ENCODE measurements at places on chromosomes 4 and X.

- no peak for DNase-seq
Measured at GRCh38 chrX:12153317-12153716, 15.0 kb downstream of the FRMPD4 start.

DNA sequence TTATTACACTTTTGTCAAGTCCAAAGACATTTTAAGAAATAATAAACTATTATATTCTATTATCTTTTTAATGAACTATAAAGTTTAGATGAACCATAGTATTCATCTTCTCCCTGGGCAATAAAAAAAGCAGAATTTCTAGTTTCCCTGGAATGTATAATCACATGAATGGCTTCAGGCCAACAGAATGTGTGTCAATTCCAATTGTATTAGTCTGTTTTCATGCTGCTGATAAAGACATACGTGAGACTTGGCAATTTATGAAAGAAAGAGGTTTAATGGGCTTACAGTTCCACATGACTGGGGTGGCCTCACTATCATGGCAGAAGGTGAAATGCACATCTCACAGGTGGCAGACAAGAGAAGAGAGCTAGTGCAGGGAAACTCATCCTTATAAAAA, 70.7 kb upstream of the ANXA10 start:
- DNase-seq: no peak

DNA sequence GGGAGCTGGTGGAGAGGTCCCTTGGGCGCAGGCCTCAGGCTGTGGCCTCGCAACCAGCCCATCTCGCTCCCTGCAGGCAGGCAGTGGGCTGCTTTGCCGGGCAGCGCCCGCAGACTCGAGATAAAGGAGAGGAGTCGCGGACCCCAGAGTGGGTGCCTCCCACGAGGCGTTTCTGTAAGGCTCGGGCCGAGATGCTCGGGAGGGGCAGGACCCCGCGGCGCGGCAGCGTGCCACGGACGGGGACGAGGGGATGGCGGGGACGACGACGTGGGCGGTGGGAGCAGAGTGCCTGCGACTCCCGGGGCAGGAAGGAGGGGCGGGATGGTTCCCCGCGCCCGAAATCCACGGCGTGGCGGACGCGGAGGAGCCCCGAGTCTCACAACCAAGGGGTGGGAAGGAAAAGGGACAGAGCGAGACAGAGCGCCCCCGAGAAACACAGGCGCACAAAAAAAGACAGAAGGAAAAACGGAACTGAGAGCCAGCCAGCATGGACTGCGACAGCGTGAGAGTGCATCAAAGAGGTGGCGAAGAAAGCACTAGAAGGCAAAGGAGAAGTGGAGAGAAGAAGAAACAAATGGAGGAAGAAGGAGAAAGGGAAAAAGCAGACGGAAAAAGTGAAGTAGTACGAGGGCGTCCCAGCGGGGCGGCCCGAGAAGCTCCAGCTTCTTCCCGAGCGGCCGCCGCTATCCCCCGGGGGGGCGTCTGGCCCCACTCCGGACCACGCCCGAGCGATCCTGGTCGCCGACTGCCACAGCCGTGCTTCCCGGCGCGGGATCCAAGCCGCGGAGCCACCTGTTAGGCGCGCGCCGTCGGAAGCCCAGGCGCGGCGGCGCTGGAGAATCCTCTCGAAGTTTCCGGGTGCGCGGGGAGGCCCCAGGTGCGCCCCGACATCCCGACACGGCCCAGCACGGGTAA, 1.5 kb downstream of the BEND4 start:
- no peak for DNase-seq

- DNase-seq: no peak
Measured at GRCh38 chr4:53573696-53574095, 17.6 kb downstream of the LNX1 start.

- no peak for DNase-seq
Measured at GRCh38 chr4:78484574-78484973, 67.0 kb upstream of the ANXA3 start.

GRCh38 chr4:122412547-122412946, 33.7 kb downstream of the ADAD1 start:
- DNase-seq: no peak

- no peak for DNase-seq
Measured at GRCh38 chr4:182937268-182938204, 20.4 kb upstream of the DCTD start.

DNA sequence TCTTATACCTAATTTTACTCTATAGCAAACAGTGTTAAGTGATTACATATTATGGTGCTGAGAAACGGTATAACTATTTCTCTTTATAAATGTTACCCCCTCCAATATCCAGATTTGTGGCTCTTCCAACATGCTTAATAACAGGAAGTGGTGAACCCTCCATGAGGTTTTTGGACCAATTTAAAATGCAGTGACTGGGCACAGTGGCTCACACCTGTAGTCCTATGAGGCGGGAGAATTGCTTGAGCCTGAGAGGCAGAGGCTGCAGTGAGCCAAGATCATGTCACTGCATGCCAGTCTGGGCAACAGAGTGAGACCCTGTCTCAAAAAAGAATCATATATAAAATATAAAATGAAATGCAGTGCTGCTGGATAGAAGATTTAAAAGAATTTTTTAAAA, 137.3 kb downstream of the MGST2 start:
- DNase-seq: no peak

DNA sequence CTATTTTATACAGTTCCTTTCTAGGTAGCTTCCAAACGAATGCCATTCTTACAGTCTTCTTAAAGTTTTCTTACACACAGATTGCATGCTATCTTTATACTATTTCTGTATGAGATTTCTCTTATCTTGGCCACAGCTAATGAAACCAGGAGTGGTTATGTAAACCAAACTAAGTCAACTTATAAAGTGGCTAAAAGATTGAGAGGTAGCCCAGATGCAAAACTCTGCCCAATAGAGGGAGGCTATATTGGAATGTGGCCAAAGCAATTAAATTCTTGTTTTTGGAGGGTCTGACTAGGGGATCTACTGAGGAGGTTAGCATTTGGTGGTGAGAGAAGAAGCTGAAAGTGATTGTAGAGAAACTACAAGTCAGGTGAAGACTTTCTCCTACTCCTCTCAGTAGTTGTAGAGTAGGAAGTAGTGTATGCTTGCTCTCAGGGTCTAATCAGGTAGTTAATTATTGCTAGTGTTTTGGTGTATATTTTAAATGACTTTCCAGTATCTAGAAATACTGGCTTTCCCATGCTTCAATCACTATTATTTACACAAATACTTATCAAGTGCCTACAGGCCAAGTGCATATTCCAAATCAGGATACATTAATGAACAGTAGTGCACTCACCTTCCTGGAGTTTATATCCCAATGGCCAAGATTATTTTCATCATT, 104.2 kb upstream of the HPGD start:
- DNase-seq: no peak

GRCh38 chrX:18692541-18692940, 14.9 kb upstream of the PPEF1 start:
- DNase-seq: no peak

GRCh38 chr4:147899512-147899911, 167.6 kb downstream of the ARHGAP10 start:
- DNase-seq: no peak

DNA sequence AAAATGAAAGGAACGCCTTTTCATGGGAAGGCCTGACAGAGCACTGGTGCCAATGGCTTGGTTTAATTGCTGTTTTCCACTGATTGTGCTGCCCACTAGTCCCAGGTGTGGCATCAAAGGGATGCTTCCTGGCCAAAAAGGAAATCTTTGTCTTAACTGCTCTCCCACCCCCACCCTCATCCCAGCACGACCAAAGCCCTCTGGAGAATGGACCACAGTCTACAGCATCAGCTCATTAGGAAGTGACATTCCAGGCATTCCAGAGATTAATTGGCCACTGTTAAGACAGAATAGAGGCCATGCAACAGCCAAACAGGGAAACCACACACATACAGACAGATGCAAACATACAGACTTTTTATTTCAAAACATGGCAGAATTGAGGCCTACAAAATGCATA, 143.2 kb downstream of the LHFPL1 start:
- DNase-seq: no peak

- no peak for DNase-seq
Measured at GRCh38 chrX:24464498-24464835, 619 bp upstream of the PDK3 start.

GRCh38 chrX:28988246-28988645, 401.0 kb downstream of the IL1RAPL1 start:
- no peak for DNase-seq

DNA sequence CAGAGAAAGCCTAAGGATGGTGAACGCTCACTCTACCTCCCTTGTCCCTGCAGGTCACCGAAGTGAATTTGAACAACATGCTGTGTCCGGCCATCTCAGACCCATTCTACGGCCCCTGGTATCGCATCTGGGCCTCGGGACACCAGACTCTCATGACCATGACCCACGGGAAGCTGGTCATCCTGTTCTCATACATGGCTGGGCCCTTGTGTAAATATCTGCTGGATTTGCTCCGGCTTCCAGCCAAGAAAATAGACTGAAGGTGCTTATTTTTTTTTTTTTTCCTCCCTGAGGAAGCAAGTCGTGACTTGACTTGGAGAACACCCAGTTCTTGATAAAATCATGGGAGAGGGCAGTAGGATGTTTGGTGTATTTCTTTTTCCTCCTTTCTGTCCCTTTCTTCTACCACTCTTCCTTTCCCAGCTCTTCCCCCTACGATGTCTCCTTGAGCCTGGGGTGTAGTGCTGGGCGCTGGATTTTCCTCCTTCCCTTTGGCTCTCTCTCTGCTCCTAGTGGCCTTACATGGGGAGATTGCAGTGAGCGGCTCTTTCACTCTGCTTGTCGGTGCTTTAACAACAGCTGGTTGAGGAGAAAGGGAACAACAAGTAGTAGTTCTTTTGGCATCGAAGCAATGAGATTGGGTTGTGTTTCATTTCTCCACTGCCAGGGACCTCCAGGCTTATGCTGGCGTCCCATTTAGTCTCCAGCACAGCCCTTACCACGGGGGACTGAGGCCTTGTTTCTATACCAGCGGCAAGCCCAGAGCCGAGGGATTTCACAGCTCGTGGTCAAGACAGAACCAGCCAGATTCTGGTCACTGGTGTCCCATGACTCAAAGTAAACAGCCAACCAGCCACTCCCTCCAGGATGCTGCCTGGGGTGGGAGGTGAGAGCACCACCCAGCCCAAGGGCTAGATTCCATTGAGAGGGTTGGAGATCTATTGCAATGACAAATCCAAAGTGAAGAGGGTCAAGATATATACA, 144.4 kb downstream of the AMMECR1 start:
- DNase-seq: no peak

DNA sequence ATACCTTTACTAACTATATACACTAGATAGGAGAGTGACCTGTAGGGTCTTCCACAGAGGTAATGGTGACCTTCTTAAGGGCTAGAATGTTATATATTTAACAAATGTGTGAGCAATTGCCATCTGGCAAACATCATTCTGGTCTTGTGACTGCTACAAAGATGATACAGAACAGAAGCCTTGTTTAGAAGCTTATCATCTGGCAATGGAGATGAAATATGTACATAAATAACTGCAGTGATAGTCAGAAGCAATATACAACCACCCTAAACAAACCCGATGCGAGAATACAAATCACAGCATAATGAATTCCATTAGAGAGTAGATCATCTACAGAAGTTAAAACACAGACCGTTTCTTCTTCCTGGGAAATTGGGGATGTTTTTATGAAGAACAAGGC, 952.7 kb upstream of the SLIT2 start:
- DNase-seq: peak; percentile 45

DNA sequence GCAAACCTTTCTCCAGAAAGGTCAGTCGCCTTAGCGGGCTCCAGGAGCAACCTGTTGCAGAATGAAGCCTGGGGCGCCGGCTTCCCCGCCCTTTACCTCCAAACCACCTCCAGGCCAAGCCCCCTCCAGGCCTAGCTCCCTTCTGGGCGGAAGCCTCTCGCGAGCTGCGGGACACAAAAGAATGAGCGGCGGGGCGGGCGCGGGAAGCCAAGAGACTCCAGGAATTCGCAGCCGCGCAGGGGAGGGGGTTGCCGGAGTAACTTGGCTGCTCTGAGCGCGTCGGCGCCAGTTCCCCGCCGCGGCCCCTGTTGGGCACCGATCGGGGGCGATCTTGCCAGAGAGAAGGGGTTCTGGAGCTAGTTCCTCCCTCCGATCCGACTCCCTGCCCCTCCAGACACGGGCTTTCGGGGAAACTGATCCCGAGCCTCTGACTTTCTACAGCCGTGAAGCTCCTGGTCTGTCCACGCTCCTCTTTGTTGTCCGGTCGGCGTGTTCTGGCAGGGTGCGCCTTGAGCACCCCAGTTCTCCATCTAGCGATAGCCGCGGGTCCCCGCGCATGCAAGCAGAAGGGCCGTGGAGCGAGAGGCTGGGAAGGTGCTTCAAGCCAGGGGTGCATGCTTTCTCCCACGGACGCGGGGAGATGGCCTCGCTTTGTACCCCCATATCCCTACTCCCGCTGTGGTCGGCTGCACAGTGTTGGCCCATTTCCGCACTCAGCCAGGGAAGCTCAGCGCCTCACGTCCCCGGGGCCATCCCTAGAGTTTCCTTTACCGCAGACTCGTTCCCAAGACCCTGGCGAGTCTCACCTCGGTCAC, 1.2 kb downstream of the PROM1 start:
- no peak for DNase-seq

GRCh38 chr4:37928426-37929416, 31.5 kb upstream of the PTTG2 start:
- no peak for DNase-seq

GRCh38 chr4:141037446-141037845, 95.8 kb downstream of the RNF150 start:
- no peak for DNase-seq

- DNase-seq: no peak
Measured at GRCh38 chrX:107979534-107979933, 2.6 kb downstream of the TEX13B start.

DNA sequence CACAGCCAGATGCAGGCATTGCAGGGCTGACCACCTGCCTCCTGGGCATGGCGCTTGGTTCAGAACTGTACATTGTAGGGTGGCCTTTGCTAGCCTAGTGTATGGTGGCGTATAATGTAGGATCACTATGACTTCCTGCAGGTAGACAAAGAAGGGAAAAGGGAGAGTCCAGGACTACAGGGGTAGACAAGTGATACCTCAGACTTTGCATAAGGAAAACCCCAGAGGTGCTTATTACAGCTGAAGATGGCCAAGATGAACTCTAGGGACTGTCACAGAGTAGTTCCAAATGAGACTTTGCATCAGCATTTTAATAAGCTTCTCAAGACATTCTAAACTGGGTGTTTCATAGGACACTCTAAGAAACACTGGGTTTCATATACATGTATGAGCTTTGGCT, 116.4 kb upstream of the PUDP start:
- no peak for DNase-seq

DNA sequence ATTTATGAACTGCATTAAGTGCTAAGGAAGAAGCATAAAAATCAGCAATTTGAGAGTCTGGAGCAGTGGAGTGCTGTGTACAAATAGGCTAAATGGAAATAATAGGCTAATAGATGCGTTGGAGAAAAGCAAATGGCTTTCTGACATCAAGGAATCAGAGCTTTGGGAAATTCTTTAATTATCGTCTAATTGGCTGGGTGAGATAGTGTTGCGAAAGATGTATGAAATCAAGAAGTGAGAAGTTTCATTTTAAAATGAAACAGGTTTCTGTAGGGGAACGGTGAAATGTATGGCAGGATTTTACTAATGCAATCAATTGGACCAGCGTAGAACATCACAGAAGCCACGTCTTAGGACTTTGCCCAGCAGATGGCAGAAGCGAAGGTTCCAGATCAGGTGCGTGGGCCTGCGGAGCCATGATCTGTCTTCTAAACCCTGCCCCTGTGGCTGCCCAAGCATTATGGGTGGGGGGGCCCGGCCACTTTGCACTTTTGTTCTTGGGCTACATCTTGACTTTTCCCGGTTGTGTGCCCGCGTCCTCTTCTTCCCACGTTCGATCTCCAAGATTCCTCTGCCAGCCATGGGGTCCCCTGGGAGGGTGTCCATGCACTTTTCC, 118.5 kb upstream of the SHISA3 start:
- no peak for DNase-seq

Data from HFF-Myc (cell line).